ENCODE measurements at places on chromosomes 12 and 14. TPM values are rescaled to one million over a fixed set of nuclear protein-coding genes. Genes with fewer than 3 reads are reported as not detected.
A peak's percentile ranks its signal among the peaks of the same experiment; 100 is the strongest.

The SMIM41 gene
- not detected for total RNA-seq

The SRGAP1 gene
- total RNA-seq: 10.0 TPM

DNA sequence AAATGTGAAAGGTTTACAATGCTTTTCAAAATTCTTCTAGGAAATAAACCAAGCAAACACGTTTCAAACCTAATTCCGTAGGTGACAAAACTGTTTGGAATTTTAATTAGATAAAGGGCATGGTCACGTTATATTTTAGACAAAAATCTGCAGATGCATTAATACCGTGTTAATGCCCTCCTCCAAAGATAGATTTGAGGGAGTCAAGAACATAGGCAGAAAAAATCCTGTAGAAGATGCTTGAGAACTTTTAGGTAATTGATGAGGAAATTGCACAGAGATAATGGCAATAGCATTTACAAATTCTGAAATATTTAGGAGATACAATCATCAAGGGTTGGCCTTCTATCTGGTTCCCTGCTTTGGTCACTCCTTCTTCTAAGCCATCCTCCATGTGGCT lies 212.6 kb downstream of the TMTC3 start:
- no peak for DNase-seq

The EXOC3L4 gene
- total RNA-seq: not detected

GRCh38 chr12:108821407-108822397 lies 35.7 kb downstream of the SSH1 start:
- peak; percentile 69 for DNase-seq

The RPS6KL1 gene
- 0.72 TPM for total RNA-seq
